ENCODE measurements at places on chromosomes 3 and 15.

DNA sequence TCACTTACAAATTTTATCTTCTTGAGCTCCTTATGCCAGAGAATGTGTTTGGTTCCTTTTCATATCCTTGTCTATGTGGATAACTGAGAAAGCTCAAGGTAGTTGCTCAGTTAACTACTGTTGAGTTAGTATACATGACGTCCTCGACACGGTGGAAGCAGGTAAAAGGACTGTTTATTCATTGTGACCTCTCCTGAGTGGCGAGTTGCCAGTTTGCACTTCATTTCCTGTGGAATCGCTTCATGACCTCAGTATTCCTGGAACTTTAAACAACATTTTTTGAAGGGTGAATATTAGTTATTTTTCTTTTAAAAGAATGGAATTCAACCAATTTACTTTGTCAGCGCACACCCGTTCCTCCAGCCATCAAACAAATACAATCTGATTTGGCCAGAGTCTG is 1.2 kb upstream of the TPRG1 start:
- no peak for DNase-seq

DNA sequence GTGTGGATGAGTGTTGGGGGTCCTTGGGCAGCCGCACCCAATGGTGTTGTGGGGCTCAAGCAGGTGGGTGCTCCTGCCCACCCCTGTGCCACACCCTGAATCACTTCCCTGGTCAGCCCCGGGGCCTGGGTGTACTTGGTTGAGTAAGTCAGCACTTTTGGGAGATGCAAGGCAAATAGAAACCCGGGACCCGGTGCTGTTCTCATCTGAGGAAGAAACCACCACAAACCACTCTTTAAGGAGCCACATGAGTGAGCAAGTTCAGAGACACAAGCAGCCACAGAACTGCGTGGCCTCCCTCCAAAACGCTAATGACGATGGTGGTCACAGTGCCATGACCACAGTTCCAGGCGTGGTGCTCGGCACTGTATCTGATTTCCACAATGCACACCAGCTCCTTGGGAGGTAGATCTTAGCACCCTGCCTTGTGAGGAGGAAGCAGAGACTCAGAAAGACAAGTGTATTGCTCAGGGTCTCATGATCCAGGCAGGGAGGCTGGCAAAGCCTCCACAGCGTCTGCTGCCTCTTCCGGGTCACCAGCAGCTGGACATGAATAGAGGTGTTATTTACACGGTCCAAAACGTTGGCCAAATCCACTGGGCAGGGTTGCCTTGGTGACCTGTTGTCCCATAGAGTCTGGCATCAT is 118.2 kb upstream of the ALDH1A3 start:
- no peak for DNase-seq

GRCh38 chr3:112302881-112303763 is 9.1 kb upstream of the SLC9C1 start:
- no peak for DNase-seq

GRCh38 chr3:61439122-61439458 is 122.3 kb upstream of the PTPRG start:
- no peak for DNase-seq

- DNase-seq: no peak
These were observed 22.6 kb downstream of the WHAMM start for GRCh38 chr15:82831894-82832600.

DNA sequence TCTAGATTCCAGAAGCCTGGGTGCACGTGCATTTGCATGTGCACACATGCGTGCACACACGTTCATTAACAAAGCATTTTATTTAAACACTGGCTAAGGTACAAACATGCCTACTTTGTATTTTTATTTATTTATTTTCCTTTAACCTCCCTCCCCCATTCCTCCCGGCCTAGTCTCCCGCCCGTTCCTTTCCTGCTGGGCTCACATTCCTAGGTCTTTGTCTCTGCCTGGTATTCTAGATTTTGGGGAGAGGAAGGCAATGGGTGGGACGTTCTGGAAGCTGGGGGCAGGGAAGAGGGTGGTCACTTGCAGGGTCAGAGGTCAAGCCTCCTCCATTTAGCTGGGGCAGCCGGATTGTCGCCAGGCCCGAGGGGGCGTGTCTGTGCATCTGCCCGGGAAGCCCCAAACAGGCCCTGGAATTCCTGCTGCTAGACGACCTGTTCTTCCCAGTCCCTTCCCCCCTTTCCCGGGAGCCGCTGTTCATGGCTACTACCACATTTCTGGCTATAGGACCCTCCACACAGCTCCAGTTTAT is 51.8 kb downstream of the TRIM71 start:
- no peak for DNase-seq

DNA sequence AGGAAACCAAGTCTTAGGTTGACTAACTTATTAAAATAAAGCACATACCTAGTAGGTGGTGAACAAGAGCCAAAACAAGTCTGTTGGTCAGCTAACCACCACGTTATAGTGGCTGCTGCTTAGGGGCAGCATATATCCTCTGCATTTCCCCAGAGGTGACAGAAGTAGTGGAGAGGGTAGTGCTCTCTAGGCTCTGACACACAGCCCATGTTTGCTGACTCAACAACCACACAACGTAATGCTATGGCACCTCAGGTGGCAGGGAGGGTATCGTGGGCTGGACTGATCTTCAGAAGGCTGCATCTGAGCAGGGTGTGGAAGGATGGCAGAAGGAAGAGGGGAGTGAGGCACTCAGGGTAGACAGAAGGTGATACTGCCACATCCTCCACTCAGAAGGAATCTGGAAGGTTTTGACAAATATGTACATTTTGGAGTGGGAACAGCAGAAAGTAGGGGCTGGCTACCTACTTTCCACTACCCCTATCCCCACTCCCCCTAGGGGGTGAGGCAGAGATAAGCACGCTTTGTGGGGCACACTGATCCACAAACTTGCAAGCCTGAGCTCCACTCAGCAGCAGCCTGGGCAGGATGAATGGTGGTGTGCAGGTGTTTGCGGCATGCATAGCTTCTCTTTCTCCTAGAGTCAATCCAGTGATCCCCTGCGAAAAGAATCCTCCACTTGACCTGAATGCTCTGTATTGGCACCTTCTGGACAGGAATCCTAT is 178.1 kb downstream of the RORA start:
- no peak for DNase-seq

GRCh38 chr3:129310111-129311011 is 31.7 kb downstream of the HMCES start:
- DNase-seq: no peak

DNA sequence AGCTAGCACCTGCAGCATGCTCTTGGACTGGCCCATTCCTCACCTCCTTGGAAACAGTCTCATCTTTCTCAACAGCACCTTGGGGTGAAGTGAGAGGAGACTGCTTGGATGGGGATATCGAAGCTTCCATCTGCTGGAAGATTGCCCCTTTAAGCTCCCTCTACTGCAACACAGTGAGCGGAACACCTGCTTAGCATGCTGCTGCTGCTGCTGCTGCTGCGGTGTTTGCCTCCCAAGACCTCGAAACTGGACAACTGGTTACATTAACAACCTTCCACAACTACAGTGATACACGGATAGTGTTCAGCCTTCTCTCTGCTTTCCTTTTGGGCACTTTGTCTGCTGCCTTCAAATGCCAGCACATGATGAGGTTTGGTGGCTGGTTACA is 253.9 kb upstream of the LYSMD4 start:
- no peak for DNase-seq
